ENCODE measurements at places on chromosomes 4 and X. TPM values are rescaled to one million over a fixed set of nuclear protein-coding genes. Genes with fewer than 3 reads are reported as not detected.

GRCh38 chrX:44072631-44073030 lies 99.4 kb upstream of the NDP start:
- H3K4me3 ChIP-seq, result no peak overlapping the region
- no peaks in the 10 kb centered on the region for H3K27me3 ChIP-seq
- H3K27ac ChIP-seq, result no peak overlapping the region
- H3K4me1 ChIP-seq, result no peaks in the 10 kb centered on the region
- H3K36me3 ChIP-seq, result no peaks in the 10 kb centered on the region

GRCh38 chr4:76892001-76892400 lies 5.9 kb downstream of the SOWAHB start:
- H3K27me3 ChIP-seq, result no peaks in the 10 kb centered on the region
- DNase-seq, result no peak
- H3K4me1 ChIP-seq, result no peaks in the 10 kb centered on the region
- H3K36me3 ChIP-seq, result no peaks in the 10 kb centered on the region

DNA sequence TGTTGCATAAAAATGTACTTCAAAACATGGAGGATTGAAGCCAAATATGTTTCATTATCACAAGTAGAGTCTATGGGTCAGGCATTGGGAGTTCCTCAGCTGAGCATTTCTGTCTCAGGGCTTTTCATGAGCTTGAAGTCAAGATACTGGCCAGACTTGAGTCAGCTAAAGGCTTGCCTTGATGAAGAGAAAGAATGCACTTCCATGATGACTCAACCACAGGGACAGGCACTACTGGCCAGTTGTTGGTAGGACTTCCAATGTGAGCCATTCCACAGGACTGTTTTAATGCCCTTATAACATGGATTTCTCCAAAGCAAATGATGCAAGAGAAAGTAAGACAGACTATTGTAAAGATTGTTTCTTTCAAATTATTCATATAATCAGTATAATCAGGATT lies 895.6 kb downstream of the RAB28 start:
- H3K4me3 ChIP-seq, result no peak overlapping the region
- DNase-seq, result no peak

GRCh38 chr4:139256349-139256748 lies 23.7 kb downstream of the MGARP start:
- no peak overlapping the region for H3K4me3 ChIP-seq
- no peaks in the 10 kb centered on the region for H3K36me3 ChIP-seq
- no peaks in the 10 kb centered on the region for H3K4me1 ChIP-seq
- H3K27ac ChIP-seq, result no peak overlapping the region

DNA sequence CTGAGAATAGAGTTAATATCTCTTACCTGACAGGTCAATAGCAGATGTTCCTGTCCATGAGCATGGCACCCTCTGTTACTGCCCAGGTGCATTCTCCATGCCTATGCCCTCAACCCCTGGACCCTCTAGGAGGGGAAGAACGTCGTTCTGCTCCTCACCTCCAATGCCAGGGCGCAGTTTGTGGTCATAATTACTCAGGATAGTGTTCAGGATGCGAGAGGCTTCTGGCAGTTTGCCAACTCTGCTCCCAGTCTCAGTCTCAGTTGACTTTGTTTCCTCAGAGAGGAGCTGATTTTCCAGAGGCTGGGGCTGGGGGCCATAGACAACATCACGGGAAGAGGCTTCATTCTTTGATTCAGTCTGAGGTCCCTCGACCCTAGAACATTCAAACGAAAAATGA lies 4.4 kb downstream of the GABRE start:
- no peak for DNase-seq
- H3K36me3 ChIP-seq, result peaks cover 6% of the 10 kb centered on the region
- H3K27me3 ChIP-seq, result no peaks in the 10 kb centered on the region
- no peaks in the 10 kb centered on the region for H3K4me1 ChIP-seq

DNA sequence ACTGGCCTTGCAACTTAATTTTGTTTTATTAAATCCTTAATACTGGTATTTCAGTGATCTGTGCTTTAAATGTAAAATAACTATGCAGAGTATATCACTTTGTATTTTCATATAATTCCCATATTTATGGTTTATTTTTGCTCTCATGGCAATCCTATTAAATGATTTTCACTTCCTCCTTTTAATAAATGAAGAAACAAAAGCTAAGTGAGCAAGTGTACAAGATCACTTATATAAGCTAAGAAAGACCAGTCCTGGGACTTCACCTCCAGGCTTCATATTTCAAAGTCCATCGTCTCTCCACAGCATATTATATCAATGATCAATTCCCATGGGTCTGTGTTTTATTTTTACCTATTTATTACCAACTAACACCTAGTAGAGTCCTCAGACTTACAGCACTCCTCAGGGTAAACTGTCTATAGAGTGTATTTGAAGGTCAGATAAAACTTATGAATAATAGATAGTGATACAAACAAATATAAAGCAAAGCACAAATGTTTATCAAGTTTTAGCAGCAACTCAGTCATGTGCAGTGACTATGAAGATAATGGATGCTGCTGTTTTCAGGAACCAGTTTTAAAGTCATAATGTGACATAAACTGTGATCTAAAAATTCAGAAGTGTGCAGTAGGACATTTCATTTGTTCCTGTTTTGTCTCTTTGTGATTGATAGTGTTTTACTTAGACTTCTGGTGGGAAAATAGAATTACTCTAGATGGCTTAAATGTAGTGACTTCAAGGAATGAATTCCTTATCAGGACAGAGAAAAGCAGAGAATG lies 56.8 kb downstream of the ARHGAP24 start:
- no peak for DNase-seq
- H3K4me3 ChIP-seq, result no peak overlapping the region
- H3K27me3 ChIP-seq, result no peaks in the 10 kb centered on the region

DNA sequence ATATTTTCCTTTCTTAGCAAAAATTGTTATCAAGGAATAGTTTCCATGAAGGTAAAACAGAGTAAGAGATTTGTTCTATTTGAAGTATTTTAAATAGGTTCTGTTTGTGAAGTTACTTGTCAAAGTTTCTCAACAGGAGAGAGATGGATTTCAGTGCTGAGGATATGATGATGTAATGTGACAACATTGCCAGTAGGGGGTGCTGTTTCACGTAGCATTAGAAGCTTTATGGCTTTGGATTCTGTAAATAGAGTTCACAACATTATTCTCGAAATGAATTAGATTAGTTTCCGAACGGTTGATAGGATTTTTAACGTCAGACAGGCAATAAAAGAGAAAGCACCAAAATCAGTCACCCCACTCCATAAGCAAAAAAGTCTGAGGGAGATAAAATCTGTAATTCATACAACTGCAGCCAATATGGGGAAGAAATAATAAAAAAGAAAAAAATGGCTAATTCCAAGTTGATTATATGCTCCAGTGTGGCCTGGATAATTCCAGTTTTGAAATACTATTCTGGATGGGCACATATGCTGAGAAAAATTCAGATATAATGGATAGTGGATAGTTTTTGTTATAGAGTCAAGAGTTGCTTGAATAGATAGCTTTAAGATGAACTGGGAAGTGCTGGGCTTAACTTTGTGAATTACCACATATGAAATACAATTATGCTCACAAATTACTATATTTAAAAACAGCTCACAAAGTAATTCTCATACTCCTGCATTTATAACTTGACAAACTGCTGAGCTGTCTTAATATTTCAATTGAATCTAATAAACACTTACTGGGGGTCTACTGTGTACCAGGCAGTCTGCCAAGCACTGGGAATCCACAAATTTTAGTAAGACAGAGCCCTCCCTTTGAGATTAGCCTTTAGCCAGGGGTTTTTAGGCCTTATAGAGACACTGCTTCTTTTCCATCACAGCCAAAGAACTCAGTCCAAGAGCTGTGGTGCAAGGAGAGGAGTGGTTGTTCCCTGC lies 109.1 kb downstream of the GPAT3 start:
- H3K27me3 ChIP-seq, result no peaks in the 10 kb centered on the region
- no peaks in the 10 kb centered on the region for H3K4me1 ChIP-seq
- no peak overlapping the region for H3K27ac ChIP-seq
- H3K36me3 ChIP-seq, result no peaks in the 10 kb centered on the region
- no peak for DNase-seq
- H3K4me3 ChIP-seq, result no peak overlapping the region

Gene TLR6
- total RNA-seq, result 5.8 TPM

Measured in aorta (tissue), 5 donors.